ENCODE measurements at places on chromosomes 11 and 22.

DNA sequence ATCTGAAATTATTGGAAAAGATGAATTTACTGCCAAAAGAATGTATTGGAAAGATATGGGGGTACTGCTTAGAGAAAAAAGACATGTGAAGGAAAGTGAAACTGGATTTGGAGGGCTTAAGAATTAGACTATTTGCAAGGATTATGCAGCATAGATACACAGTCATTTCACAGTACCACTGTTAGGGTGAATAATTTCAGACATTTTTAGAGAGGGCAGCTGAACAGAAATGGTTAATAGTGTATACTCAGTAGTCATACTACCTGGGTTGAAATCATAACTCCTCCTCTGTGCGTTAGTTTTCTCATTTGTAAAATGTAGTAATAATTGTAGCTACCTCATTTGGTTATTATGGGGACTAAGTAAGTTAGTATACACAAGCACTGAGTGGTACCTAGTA is 33.0 kb downstream of the GAS2 start:
- peaks cover 20% of the 10 kb centered on the region for H3K4me1 ChIP-seq
- no peaks in the 10 kb centered on the region for H3K36me3 ChIP-seq
- H3K4me3 ChIP-seq = no peak overlapping the region
- H3K27me3 ChIP-seq = no peaks in the 10 kb centered on the region
- DNase-seq = no peak

DNA sequence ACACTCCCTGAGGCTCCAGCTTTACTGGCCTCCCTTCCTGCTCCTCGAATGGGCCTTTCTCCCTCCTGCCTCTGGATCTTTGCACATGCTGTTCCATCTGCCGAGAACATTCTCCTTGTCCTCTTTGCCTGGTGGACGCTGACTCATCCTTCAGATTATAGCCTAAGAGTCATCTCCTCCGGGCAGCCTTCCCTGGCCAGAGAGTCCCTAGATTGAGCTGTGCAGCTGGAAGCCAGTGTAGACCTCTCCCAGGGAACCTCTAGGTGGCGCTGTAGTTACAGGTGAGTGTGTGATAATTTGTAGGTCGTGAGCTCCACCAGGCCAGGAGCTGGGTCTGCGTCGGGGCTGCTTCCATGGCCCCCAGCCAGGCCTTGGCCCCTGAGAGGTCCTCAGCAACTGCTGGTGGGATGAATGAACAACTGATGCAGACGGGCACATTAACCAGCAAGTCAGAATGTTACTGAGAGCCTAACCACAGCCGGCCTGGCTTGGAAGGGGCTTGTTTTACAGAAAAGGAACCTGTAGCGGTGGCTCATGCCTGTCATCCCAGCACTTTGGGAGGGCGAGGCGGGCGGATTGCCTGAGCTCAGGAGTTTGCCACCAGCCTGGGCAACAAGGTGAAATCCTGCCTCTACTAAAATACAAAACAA is 8.7 kb downstream of the PNPLA5 start:
- H3K36me3 ChIP-seq = peaks cover 1% of the 10 kb centered on the region
- H3K4me1 ChIP-seq = no peaks in the 10 kb centered on the region
- DNase-seq = peak; percentile 60
- H3K27me3 ChIP-seq = peaks cover 31% of the 10 kb centered on the region
- no peak overlapping the region for H3K4me3 ChIP-seq

- H3K4me1 ChIP-seq = no peaks in the 10 kb centered on the region
- H3K27me3 ChIP-seq = peaks cover 45% of the 10 kb centered on the region
- no peak overlapping the region for H3K27ac ChIP-seq
These were observed 9.8 kb downstream of the MS4A18 start for GRCh38 chr11:60734279-60734678.

DNA sequence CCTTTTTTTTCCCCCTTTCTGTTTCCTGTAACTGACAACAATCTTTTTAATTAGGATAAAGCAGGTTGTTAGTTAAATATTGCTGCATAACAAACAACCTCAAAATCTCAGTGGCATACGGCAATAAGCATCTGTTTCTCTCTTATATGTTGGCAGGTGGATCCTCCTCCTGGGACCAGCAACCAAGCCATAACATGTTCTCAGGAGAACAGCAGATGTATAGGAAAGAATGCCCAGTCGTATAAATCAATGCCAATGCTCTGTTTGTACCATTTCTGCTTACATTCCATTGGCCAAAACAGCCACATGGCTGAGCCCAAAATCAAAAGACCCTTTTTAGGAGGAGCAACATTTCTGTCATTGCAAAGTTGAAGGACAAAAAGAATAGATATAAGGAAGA is 445.7 kb downstream of the AASDHPPT start:
- DNase-seq = no peak
- peaks cover 7% of the 10 kb centered on the region for H3K27me3 ChIP-seq
- H3K4me1 ChIP-seq = no peaks in the 10 kb centered on the region

DNA sequence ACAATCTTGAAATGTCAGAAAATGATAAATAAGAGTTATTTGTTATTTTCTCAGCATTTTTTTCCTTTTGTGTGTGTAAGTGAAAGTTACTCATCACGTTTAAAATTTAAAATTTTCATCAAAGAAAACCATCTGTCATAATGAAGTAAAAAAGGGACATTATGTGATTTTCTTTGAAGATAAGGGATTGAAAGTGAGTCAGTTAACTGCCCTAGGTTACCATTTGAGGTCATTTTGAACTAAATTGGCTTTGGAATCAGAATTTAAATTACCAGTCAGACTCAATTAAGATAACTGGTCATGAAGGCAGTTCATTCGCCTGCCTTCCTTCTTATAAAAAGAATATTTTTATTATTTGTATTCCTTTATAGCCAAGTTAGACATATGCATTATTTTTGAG is 14.3 kb downstream of the NCAM1 start:
- peaks cover 4% of the 10 kb centered on the region for H3K27me3 ChIP-seq
- H3K4me3 ChIP-seq = no peak overlapping the region
- DNase-seq = no peak
- H3K4me1 ChIP-seq = peaks cover 7% of the 10 kb centered on the region

GRCh38 chr11:122099374-122100036 is 16.5 kb downstream of the BLID start:
- H3K27me3 ChIP-seq = no peaks in the 10 kb centered on the region
- H3K4me1 ChIP-seq = peaks cover 36% of the 10 kb centered on the region
- H3K36me3 ChIP-seq = peaks cover 7% of the 10 kb centered on the region
- no peak overlapping the region for H3K4me3 ChIP-seq
- H3K27ac ChIP-seq = no peak overlapping the region

DNA sequence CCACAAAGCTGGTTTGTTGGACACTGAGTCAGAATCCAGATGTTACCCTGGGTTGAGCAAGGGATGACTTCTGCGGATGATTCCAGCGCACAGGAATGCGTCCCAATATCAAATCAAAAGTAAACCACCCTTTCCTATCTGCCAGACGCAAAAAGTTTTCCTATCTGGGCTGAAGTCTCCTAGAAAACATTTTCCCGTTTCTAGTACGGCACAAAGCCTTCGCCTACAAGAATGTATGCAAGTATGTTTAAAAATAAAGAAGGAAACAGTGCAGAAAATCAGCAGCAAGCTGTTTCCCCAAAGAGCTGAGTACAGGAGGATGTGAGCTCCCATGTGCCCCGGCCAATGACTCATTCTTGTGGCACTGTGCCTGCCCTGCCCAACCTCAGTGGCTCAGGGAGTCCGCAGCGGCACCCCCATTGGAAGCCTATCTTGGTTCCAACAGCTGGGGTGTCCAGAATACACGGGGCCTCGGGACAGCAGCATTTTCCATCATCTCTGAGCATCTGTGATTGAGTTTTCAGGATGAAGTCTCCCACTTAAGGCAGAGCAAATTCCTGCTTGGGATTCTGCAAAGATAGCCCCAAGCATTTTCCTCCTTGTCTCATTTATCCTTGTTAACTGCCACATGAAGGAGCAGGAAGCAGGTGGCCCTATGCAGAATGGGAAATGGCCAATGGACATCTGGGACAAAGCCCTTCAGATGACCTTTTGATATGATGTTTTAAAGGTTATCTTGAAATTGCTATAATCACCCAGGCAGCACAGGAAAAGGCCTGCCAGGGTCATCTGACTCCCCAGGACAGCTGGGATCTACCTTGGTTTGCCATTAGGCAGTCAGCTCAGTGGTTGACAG is 17.5 kb downstream of the KCNJ5 start:
- peak overlapping the region; percentile 0 for H3K4me3 ChIP-seq
- DNase-seq = no peak
- H3K27me3 ChIP-seq = peaks cover 4% of the 10 kb centered on the region
- peak overlapping the region; percentile 77 for H3K27ac ChIP-seq
- H3K36me3 ChIP-seq = peaks cover 1% of the 10 kb centered on the region

DNA sequence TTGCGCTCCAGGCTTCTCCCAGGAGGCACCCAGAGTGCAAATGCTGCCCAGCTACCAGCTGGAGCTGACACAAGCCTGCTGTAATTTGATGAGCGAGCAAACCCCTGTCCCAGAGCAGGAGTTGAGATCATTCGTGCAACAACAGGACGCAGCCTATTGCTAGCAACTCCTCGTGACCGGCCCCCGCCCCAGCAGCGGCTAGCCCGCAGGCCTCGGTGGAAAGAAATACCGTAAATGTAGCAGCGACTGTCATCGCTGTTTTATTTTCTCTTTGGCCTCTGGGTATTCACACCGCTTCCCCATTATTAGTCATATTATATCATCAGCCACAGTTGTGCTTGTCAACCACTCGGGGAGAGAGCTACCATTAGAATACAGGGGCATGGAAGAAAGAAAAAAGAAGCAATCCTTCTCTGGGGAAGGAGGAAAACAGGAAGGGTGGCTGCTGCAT is 59.2 kb upstream of the ATXN10 start:
- H3K4me3 ChIP-seq = peak overlapping the region; percentile 57
- peaks cover 20% of the 10 kb centered on the region for H3K4me1 ChIP-seq
- no peaks in the 10 kb centered on the region for H3K27me3 ChIP-seq
- H3K27ac ChIP-seq = peak overlapping the region; percentile 93
- DNase-seq = no peak

DNA sequence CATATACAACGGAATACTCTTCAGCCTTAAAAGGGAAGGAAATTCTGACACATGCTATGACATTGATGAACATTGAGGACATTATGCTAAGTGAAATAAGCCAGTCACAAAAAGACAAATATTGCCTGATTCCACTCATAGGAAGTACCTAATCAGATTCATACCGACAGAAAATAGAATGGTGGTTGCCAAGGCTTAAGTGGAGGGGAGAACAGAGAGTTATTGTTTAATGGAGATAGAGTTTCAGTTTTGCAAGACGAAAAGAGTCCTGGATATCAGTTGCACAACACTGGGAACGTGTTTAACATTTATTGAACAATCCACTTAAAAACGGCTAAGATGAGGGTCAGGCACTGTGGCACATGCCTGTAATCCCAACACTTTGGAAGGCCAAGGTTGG is 45.6 kb upstream of the HIPK3 start:
- DNase-seq = no peak
- H3K4me1 ChIP-seq = peaks cover 7% of the 10 kb centered on the region
- no peaks in the 10 kb centered on the region for H3K27me3 ChIP-seq
- no peaks in the 10 kb centered on the region for H3K36me3 ChIP-seq

DNA sequence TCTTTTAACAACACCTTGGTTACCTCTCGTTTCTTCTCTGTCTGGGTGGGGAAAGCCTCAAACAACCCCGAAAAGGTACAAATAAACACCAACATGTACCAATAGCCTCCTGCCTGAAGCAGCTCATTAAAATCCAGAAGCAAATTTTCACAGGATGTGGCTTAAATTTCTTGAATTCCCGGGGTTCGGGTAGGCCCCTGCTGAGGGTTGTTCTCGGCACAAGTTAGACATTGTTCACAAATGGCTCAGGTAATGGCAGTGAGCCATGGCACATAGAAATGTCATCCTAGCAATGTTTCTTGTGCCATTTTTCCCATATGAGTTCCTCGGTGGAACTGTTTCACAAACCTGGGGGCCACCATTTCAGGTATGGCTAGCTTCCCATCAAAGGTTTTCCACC is 19.7 kb upstream of the GLYATL1 start:
- no peak overlapping the region for H3K4me3 ChIP-seq
- no peak overlapping the region for H3K27ac ChIP-seq
- peaks cover 3% of the 10 kb centered on the region for H3K4me1 ChIP-seq
- H3K36me3 ChIP-seq = peaks cover 3% of the 10 kb centered on the region
- peaks cover 11% of the 10 kb centered on the region for H3K27me3 ChIP-seq
- no peak for DNase-seq

DNA sequence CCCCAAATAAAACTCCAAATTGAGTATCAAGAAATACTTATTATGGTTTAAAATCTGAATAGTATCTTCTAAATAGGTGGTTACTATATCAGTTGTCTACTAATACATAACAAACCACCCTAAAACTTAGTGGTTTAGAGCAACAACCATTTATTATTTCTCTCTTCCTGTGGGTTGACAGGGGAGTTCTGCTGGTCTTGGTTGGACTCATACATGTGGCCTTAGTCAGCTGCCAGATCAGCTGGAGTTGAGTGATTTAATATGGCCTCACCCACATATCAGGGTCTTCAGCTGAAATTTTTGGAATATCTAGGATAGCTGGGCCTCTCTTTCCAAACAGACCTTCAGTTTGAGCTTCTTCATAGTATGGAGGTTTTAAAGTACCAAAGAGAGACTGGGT is 34.5 kb downstream of the C11orf65 start:
- H3K4me1 ChIP-seq = no peaks in the 10 kb centered on the region
- H3K4me3 ChIP-seq = no peak overlapping the region
- DNase-seq = no peak
- H3K27me3 ChIP-seq = no peaks in the 10 kb centered on the region

- H3K36me3 ChIP-seq = no peaks in the 10 kb centered on the region
- peaks cover 3% of the 10 kb centered on the region for H3K4me1 ChIP-seq
- DNase-seq = no peak
- H3K4me3 ChIP-seq = peak overlapping the region; percentile 86
- H3K27me3 ChIP-seq = no peaks in the 10 kb centered on the region
- H3K27ac ChIP-seq = peak overlapping the region; percentile 91
These were observed 762 bp downstream of the MTMR3 start for GRCh38 chr22:29883775-29884097.

DNA sequence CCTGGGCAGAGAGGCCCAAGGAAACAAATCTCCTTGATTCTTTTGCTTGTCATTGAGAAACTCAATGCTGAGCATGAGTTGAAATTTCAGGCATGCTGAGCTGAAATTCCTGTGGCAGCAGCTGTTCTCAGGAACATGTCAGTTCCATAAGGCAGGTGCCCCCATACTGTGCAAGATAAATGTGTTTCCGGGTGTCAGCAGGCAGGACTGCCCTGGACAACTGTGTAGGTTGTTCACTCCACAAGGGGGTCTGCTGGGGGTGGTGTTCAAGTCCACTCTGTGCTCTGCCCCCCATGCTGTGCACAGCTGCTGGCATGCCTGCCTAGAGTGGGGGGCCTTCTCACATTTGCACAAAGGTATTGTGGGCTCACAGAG is 133.7 kb downstream of the CTTN start:
- H3K36me3 ChIP-seq = no peaks in the 10 kb centered on the region
- peaks cover 2% of the 10 kb centered on the region for H3K27me3 ChIP-seq
- H3K4me1 ChIP-seq = no peaks in the 10 kb centered on the region

GRCh38 chr11:101617735-101618332 is 34.0 kb upstream of the TRPC6 start:
- no peaks in the 10 kb centered on the region for H3K36me3 ChIP-seq
- H3K27me3 ChIP-seq = peaks cover 25% of the 10 kb centered on the region
- no peaks in the 10 kb centered on the region for H3K4me1 ChIP-seq
- no peak for DNase-seq
- H3K4me3 ChIP-seq = no peak overlapping the region
